Activated T-helper 9 cell treated with anti-CD3 and anti-CD28 coated beads, Interleukin-2, amount 50 U/mL, for 16 hours (primary cell): ENCODE measurements at places on chromosomes 3 and 15.

- DNase-seq = no peak
Observed at GRCh38 chr3:113088616-113089015, 97.8 kb downstream of the GTPBP8 start.

GRCh38 chr15:70524470-70524869 lies 238.9 kb downstream of the UACA start:
- DNase-seq = no peak

GRCh38 chr15:28902856-28903255 lies 17.1 kb downstream of the APBA2 start:
- DNase-seq = no peak

- no peak for DNase-seq
Observed at GRCh38 chr15:60914360-60914759, 314.7 kb downstream of the RORA start.

- no peak for DNase-seq
Observed at GRCh38 chr3:86563400-86563970, 427.5 kb downstream of the VGLL3 start.

DNA sequence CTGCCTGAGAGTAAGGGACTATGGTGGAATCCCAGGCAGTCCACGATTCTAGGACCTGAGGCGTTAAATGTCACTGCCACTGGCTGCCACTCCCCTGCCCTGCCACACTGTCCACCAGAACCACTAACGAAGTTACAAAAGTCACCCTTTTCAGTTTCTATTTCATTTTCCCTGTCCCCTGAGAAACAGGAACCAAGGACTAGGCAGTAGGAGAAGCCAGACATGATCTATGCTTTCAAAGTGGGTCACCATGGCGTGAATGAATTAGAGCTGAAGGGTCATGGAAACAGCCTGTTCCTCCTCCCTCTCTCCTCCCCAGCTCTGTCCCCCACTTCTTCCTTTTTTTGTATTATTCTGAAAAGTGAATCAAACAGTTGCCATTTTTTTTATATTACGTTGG lies 9.1 kb upstream of the ADPRH start:
- no peak for DNase-seq
